Foreskin melanocyte (primary cell): ENCODE measurements at places on chromosomes 2 and 18.

DNA sequence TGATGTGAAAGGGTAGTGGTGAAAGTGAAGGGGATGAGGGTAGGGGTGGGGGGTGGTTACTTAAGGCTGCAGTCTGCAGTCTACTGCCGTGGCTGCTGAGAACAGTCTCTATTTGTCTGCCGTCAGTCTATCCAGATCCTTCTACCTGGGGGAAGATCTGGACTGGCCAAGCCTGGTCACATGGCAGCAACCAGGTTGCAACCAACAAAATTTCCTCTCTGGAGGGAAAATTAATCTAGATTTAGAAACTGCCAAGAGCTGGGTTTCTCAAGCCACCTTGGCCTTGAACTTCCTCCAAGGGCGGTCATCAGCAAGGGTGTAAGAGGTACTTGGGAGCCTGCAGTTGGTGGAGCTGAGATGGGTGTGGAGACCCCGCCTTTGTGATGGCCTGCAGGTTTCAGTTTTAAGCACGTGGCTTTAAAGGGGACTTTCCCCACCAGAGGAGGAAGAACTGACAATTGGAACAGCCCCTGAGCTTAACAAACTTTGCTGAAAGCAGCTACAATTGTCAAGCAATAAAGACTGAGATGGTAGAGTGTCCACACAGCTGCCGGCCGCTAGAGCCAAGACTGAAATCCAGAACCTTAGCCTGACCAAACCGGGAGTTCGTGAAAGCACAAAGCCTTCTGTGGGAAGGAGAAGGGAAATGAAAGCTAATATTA lies 31.4 kb upstream of the KCMF1 start:
- DNase-seq, result no peak

- peak; percentile 74 for DNase-seq
These were observed 260.8 kb downstream of the RDH14 start for GRCh38 chr2:18299423-18300212.

DNA sequence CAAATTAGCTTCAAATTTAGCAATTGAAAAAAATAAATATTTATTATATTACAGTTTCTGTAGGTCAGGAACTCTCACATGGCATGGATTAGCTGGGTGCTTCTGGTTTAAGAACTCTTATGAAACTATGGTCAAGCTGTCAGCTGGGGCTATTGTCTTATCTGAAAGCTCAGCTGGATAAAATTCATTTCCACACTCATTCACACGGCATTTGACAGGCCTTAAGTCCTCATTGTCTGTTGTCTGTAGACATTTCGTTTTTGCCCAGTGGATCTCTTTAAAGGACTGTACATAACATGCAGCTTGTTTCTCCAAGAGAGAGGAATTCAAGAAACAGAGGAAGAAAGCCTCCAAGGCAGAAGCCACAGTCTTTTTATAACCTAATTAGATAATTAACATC lies 1556.8 kb upstream of the SLC39A10 start:
- DNase-seq, result peak; percentile 1

DNA sequence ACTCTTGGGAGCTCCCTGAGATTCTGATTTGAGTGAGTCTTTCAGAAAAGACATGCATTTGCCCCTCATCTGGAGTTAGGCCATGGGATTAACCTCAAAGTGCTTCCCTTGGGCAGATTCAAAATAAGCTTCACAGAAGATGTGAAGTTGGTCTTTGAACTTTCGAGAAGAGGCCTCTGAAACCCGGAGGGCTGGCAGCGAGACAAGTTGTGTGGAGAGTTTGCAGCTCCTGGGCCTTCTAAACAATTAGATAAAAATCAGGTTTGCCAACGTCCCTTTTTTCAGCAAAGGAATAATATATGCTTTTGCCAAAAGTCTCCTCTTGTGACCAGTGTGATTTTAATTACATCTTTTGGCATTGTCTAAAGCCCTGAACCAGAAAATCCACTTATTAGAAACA lies 489.7 kb downstream of the SOX11 start:
- no peak for DNase-seq

DNA sequence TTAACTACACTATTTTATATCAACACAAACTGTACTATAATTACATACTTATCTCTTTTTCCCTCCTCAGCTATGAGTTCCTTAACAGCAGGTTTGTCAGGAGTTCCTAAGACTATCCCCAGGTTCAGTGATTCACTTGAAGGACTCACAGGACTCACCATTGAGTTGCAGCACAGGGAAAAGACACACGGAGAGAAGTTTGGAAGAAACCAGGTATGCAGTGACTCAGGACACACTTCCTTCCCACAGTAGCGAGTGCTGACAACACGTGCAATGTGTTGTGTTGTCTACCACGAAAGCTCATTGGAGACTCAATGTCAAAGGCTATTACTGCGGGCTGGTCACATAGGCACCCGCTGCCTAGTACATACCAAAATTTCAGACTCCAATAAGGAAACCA lies 32.0 kb downstream of the MGAT4A start:
- no peak for DNase-seq

DNA sequence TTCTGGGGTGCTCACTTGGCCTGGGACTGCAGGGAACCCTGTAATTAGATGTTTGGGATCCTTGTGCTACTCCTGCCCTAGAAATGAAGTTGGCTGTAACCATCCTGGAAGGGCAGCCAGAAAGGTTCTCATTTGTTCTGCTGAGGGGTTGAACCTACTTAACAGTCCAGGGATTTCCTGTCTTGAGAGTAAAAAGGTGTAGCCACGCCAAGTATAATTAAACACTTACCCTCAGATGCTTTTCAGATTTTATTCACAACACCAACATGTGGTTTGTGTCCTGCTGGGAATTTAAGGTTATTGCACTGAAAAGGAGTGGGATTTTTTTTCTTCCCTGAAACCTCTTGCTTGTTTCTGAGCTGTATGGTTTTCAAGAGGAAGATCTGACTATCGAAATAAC lies 222.4 kb upstream of the APCDD1 start:
- no peak for DNase-seq
